NCI-H2081 treated with DMSO at 0.1 percent for 48 hours (cell line): ENCODE measurements at places on chromosomes 1 and 21.
A peak's percentile ranks its signal among the peaks of the same experiment; 100 is the strongest.

DNA sequence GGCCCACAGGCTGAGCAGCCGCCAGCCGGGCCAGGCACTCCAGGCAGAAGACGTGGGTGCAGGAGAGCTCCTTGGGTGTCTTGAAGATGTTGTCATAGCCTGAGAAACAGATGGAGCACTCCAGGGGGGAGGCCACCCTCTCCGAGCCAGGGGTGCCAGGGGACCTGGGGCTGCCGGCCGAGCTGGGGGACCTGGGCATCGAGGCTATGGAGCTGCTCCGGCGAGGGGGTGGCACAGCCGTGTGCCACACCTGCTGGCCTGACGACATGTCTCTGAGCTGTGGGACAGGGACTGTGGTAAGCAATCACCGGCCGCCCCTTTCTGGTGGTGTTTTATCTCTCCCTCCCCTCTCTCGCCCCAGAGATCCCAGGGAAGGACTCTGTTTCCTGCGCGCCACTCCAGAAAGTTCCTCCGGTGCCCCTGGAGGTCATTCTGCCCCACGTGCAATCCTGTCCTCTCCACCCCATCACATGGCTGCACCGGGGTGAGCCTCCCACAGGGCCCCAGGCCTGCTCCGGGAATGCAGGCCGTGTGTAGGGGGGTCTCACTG lies 1.7 kb downstream of the RNF223 start:
- no peak for DNase-seq

- DNase-seq: no peak
Measured at GRCh38 chr21:27244352-27244751, 277.5 kb upstream of the ADAMTS5 start.

DNA sequence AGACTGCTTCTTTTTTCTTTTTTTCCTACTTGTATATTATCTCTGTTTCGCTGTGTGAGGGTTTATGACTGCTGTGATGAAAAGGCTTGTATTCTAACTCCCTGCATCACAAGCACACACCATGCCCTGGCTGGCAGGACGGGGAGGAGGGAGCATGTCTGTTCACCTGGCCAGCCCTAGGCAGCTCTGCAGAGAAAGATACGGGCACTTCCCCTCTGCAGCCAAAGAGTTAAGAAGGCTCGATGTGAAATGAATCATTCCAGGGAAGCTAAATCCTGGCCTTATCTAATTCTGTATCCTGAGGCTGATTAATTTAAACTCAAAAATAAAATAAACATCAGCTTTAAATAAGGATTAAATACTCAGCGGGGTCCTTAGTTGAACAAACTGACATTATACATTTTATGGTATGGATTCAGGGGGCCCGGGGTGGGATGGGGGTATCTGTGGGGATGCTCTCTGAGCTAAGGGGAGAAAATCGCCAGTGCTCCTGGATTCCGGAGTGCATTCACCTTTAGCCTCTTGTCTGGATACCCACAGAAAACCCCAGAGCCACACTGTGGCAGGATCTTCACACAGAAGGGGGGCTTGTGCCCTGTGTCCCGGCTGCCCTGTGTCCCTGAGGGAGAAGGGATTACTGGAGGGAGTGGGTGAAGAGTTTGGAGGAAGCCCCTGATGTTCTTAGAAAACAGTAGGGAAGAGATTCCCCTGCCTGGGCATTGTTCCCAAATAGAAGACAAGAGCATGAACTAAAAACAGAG lies 321.5 kb downstream of the NPHP4 start:
- DNase-seq: no peak

DNA sequence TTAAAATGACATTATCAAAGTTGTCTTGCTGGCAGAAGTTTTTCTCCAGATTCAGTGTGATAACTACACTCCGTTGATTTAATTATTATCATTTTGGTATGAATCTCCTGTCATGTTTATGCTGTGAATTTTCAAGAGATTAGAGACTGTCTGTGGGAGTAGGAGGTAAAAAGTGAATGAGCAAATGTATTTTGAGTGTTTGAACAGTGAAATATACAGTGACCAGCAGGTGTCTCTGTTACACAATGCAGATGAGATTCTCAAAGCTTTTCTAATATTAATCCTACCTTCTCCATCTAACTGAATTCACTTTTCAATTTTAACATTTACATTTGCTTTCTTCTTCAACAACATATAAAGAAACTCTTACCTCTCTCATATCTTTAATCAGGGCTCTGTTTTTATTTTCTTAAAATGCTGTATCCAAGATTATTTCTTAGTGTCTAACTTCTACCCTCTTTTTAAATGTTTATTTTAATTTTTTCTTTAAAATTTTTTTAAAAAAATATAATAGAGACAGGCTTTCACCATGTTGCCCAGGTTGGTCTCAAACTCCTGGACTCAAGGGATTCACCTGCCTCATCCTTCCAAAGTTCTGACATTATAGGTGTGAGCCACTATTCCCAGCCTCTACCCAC lies 20.9 kb upstream of the HSPA13 start:
- DNase-seq: peak; percentile 13

- no peak for DNase-seq
Measured at GRCh38 chr1:113320972-113321680, 69.2 kb upstream of the MAGI3 start.

GRCh38 chr1:230915078-230915477 lies 46.8 kb upstream of the C1orf198 start:
- DNase-seq: no peak

GRCh38 chr1:7042322-7043190 lies 257.3 kb downstream of the CAMTA1 start:
- DNase-seq: no peak

- no peak for DNase-seq
Measured at GRCh38 chr1:3918966-3919611, 19.0 kb upstream of the C1orf174 start.

GRCh38 chr1:20837554-20838192 lies 50.6 kb upstream of the HP1BP3 start:
- no peak for DNase-seq

DNA sequence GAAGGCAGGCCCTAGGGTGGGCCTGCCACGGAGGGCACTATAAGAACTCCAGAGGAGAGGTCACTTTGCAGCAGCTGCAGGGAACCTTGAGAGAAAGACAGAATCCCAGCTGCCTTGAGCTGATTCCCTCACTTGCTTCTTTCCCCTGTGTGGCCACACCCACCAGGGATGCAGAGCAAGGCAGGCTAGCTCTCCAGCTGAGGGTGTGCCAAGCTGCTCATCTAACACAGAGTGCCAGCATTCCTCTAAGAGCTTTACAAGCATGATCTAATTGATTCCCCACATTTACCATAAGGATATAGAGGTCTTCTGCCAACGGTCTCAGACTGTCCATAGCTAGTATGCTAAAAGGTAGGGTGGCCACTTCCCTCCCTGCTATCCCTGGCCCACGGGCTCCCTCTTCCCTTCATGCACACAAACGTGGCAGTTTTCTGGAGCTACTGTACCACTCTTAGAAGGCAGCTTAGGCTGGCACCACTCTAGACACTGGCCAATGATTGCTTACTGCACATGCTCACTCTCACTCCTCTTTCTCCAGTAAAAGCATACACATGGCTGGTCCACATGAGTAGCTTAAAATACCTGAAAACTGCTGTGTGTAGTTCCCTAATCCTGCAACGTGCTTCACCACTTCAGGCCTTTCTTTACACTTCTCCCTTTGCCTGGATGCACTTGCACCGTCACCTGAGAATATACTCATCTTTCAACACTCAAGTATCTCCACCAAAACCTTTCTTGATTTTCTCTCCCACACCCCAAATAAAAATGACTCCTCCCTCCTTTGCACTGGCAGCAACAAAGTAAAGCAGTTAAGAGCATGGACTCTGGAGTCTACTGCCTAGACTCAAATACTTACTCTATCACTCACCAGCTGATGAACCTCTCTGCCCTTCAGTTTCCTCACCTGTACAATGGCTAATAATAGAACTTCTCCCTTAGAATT lies 57.7 kb downstream of the DMAP1 start:
- DNase-seq: no peak
